ENCODE measurements at places on chromosomes 7 and 10.

- no peak for DNase-seq
These were observed 18.9 kb downstream of the XPNPEP1 start for GRCh38 chr10:109904397-109904796.

DNA sequence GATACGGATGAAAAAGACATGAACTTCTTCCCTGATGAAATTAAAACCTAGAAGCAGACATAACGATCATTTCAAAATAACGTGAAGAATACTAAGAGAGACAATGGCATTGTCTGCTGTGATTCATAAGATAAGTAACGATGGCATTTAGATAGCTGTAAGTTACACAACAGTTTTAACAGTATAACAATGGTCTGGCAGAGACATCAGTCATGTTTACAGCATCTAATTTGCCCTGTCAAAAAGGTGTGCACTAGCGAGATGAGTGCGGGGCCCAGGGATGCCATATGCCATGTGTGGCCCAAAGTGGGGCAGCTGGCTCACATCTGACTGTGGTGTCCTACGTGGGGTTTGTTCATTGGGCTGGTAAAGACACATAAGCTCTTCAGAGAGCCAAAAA lies 55.7 kb upstream of the RHEB start:
- no peak for DNase-seq

- peak; percentile 88 for DNase-seq
These were observed 94.7 kb upstream of the ZMIZ1 start for GRCh38 chr10:78973901-78974616.

DNA sequence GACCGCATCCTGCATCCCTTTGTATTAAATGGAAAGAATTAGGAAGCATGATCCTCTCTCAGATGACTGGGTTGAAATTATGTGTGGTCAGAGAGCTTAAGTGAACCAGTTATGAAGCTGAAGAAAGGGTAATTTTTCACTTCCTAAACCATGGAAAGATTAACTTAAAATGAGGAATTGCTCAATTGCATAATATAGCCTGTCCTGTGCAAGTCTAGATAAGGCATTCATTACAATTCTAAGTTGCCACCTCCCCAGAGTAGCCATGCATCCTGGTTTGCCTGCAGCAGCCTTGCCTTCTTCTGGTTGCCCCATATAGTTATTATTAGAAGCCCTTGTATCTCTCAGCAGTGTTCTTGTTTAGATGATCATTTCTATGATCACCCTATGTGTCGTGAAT lies 45.3 kb downstream of the STARD3NL start:
- DNase-seq = no peak

DNA sequence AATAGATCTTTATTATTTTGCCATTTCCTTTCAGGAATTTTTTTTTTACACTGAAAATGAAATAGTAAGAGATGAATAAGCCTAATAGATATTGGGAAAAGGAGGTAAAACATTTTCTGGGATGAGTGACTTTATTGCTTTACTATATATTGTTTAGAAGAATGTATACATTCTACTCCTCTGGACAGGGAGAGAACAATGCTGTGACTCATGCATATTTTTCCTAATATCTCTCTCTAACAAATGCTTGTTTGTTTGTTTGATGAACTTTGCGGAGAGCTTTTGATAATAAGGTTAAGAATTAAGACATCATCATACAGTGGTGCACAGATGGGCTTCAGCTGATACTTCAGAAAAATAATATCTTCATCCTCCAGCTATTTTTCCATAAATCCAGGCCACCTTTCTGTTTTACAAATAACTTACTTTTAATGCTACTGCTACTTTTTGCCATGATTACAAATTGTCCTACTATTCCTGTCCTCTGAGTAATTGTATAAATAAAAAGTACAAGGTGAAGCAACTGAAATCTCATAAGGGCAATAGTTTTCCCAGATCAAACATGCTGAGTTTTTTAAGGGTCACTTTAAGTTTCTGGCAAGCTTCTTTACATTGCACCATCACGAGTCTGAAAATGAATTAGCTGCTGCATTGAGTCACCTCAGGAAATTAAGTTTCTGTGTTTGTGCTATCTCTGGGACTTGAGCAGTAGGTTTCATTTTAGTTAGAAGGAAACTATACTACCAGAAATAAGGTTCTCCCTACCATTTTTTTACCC lies 207.3 kb upstream of the POT1 start:
- DNase-seq = no peak

GRCh38 chr10:96972264-96972663 lies 140.2 kb downstream of the LCOR start:
- no peak for DNase-seq

DNA sequence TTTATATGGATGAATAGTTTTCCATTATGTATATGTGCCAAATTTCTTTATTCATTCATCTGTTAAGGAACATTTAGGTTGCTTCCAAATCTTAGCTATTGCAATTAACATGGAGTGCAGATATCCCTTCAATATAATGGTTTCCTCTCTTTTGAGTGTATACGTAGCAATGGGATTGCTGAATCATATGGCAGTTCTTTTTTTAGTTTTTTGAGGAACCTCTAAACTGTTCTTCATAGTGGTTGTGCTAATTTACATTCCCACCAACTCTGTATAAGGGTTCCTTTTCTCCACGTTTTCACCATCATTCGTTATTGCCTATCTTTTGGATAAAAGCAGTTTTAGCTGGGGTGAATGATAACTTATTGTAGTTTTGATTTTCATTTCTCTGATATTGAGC lies 46.5 kb downstream of the FAS start:
- DNase-seq = no peak

GRCh38 chr7:26547156-26547555 lies 255.5 kb downstream of the SNX10 start:
- DNase-seq = no peak

GRCh38 chr7:8627325-8627724 lies 193.9 kb downstream of the NXPH1 start:
- no peak for DNase-seq

DNA sequence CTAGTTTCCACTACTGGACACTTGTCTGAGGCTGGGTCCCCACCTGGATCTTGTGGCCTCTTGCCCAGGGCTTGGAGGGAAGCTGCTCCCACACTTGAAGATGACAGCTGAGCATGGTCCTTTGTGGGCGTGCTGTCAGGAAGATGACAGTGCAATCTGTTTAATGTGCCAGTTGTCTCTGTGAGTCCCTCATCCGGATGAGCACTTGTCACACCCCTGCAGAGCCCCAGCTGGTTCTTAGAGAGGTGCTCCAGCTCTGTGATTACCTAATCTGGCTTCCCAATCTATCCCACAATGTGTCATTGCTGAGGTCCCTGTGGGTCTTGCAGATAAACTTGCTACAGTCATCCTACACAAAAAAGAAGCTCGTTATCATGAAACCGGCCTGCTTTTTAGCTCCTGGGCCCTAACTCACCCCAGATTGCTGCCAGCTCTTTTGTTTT lies 34.8 kb upstream of the CCSER2 start:
- no peak for DNase-seq

DNA sequence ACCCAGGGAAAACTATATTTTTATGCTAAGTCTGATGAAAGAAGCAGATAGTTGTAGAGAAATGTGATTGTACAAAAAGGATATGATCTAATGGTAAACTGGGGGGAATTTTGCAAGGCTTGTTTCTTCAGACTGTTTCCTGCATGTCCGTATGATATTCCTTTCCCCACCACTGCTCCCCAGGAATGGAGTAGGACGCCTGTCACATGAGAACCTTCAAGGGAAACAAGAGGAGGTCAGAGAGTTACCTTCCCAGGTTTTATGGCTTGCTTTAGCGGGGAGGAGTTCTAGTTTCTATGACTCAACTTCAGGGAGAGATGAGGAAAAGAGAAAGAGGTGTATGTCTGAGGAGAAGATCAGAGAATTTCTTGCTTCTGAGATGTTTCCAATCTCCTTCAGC lies 16.4 kb upstream of the ITPRID1 start:
- no peak for DNase-seq

GRCh38 chr10:22326145-22326702 lies 5.3 kb downstream of the BMI1 start:
- no peak for DNase-seq

DNA sequence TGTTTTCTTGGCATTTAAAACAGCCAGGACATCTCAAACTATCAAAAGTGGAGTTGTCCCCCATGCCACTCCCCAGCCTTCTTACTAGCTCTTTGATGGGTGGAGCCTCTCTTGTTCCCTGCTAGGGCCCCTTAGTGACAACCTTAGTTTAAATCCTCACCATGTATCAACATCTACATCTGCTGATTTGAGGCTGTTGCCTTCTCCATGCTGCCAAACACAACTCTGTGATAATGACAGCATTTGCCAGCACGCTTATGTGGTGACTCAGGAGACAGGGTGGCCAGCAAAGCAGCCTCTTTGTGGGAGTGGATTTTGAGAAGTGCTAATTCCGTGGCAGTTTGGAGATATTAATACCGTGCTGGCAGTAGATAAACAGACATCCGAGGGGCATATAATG lies 145.4 kb downstream of the LRRC4 start:
- no peak for DNase-seq

DNA sequence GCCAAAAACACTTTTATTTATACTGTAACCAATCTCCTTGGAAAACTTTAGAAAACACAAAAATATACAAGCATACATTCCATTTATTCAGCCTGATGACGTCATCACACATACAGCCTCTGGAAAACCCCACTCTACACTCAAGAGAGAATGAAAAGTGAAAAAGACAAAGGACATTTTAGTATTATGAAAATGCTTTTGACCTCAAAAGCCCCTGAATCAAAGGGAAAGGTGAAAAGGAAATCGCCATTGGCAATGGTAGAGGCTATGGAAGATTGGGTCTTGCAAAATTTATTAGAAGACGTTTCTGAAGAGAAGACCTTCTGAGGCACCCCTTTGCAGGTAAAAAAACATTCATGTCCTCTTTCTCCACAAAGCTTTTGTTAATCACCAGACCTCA lies 82.9 kb upstream of the STRIP2 start:
- DNase-seq = no peak

DNA sequence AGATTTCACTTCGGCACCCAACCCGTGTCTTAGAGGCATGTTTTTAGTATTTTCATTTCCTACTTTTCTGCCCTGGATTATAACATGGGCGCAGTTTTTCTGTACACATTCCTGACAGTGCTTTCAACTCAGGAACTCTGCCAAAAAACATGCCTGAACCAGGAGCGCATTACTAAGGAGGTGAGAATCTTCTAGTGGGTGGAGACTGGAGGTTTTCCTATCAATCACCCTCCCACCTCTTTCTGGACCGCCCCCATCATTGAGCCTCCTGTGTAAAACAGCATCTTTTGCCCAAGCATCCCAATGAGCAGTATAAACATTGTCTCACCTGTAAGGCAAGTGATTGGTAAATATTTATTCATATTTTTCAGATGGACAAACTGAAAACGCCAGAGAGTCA lies 53.2 kb downstream of the STK17A start:
- no peak for DNase-seq

DNA sequence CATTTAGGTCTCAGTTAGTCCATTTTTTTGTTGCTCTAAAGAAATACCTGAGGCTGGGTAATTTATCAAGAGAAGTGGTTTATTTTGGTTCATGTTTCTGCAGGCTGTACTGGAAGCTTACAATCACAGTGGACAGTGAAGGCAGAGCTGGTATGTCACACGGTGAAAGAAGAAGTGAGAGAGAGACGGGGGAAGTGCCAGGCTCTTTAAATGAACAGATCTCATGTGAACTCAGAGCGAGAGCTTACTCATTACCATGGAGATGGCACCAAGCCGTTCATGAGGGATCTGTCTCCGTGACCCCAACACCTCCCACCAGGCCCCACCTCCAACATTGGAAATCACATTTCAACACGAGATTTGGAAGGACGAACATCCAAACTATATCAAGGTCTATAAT lies 18.9 kb upstream of the PNLIPRP3 start:
- DNase-seq = no peak

GRCh38 chr7:148865283-148865682 lies 18.8 kb downstream of the EZH2 start:
- DNase-seq = no peak

DNA sequence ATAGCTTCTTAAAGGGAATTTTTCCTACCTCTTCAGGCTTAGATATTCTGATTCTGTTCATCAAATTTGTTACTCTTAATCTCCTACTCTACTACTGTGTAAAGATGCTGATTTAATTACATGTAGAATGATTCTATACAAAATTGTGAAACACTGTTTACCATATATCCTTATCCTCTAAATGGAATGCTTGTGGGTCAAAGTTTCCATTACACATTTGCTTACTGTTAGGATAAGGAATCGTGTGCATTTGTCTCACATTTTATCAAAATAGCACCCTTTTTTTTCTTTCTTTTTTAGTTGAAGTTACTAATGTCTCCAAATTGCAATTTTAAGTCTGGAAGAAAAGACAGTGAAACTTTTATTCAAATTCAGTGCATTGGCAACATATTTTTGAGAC lies 65.3 kb downstream of the TFEC start:
- DNase-seq = no peak

- DNase-seq = peak; percentile 19
These were observed 135.8 kb downstream of the KCNMA1 start for GRCh38 chr10:77501846-77502261.

DNA sequence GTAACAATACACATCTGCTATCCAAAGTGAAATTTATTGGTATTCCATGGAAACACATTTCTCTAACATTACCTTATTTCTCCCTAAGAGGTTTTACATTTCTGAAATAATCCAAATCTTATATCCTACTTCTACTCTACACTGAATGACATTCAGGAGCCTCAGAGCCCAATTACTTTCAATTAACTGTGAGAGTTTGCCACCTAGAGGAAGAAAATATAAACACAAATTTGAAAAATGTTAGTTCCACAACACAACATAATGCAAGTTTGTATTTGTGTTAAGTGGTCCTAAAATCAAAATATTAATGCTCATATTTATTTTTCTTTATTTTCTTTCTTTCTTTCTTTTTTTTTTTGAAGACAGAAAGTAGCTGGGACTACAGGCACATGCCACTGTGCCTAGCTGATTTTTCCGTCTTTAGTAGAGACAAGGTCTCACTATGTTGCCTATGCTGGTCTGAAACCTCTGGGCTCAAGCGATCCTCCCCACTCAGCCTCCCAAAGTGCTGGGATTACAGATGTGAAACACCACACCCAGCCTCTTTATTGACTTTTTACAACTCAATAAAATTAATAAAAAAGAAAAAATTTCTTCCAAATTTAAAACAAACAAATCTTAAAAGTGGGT lies 46.0 kb downstream of the ATAD1 start:
- DNase-seq = no peak

DNA sequence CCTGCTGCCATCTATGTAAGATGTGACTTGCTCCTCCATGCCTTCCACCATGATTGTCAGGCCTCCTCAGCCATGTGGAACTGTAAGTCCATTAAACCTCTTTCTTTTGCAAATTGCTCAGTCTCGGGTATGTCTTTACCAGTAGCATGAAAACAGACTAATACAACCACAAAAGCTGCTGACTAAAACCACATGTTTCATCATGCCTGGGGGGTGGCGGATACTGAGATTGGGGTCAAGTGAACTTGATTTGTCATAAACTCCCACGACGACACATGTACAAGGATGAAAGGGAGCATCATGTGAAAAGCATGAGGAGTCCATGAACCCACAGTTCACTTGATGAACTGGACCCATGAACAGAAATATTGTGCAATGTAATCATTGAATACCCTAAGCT lies 134.9 kb upstream of the ANK3 start:
- no peak for DNase-seq

GRCh38 chr7:113371416-113372043 lies 253.2 kb upstream of the SMIM30 start:
- DNase-seq = no peak
